Daoy (cell line): ENCODE measurements at places on chromosomes 11 and 22. TPM values are rescaled to one million over a fixed set of nuclear protein-coding genes. Genes with fewer than 3 reads are reported as not detected.

Gene CLMP
- 20.8 and 29.1 TPM in 2 replicates for total RNA-seq

Gene NCAM1
- total RNA-seq: 21.3 and 27.7 TPM in 2 replicates

Gene KCNE3
- total RNA-seq: 0.06 TPM in 2 replicates

Gene OPCML
- not detected in 2 replicates for total RNA-seq

Gene CRYBB3
- not detected in 2 replicates for total RNA-seq

Gene C1QTNF4
- total RNA-seq: not detected in 2 replicates

Gene ANKK1
- total RNA-seq: 0.06 TPM in 1 of 2 replicates, not detected in the other

GRCh38 chr11:12547953-12548650 lies 126.1 kb upstream of the TEAD1 start:
- no peak for DNase-seq

DNA sequence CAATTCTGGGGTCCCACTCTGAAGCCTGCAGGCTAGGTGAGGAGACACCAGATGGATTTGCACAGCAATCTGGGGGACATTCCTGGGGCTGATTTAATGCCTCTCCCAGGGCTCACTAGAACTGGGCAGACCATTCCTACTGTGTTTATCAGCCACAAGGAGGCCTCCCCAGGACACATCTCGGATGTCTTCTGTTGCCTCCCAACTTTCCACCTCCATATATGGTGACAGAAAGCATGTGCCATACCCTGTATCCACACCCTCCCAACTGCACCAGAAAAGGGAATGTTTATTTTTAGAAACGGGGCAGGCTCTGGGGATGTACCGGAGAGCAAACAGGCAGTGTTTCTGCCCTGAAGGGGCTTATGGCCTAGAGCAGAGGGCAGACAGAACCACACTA lies 181.8 kb downstream of the CSNK2A3 start:
- peak; percentile 28 for DNase-seq

- DNase-seq: no peak
Measured at GRCh38 chr11:34502949-34503348, 10.6 kb downstream of the ELF5 start.

- DNase-seq: no peak
Measured at GRCh38 chr22:21902296-21903087, 35.0 kb upstream of the MAPK1 start.

GRCh38 chr11:16015741-16016467 lies 340.4 kb downstream of the SOX6 start:
- no peak for DNase-seq

GRCh38 chr22:48167238-48167637 lies 1404.8 kb downstream of the TBC1D22A start:
- no peak for DNase-seq

GRCh38 chr11:1515082-1516060 lies 28.8 kb upstream of the MOB2 start:
- peak; percentile 79 for DNase-seq

DNA sequence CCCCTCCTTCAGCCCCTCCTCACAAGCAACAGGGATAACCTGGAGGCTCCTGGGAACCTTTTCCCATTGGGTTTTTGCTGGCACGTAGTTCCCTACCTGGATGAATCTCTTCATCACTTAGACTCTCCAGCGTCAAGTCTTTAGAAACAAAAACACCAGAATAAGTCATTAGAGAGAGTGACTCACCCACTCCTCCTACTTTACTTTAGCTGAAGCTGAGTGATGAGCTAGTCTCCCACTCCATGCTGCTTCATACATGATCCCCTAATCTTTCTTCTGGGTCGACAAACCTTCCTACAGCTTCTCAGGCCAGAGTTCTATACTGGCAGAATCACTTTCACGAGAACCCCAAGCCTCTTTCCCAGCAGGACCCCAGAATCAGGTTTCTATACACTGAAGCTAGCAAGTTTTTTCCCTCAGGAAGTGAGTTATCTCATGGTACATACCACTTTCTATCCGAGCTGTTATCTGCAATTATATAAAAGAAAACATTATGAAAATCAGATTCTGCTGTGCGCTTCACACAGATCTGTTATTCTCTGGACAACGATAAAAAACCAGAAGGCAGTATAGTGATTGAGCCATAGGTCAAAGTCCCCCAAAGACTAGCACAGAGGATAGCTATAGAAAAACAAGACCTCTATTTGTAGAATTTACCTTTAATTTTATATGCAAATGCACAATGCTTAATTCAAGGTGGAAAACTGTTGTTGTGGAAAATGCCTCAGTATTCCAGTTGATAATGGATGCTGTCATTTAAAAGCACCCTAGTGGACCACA lies 18.7 kb downstream of the DRICH1 start:
- DNase-seq: peak; percentile 32

DNA sequence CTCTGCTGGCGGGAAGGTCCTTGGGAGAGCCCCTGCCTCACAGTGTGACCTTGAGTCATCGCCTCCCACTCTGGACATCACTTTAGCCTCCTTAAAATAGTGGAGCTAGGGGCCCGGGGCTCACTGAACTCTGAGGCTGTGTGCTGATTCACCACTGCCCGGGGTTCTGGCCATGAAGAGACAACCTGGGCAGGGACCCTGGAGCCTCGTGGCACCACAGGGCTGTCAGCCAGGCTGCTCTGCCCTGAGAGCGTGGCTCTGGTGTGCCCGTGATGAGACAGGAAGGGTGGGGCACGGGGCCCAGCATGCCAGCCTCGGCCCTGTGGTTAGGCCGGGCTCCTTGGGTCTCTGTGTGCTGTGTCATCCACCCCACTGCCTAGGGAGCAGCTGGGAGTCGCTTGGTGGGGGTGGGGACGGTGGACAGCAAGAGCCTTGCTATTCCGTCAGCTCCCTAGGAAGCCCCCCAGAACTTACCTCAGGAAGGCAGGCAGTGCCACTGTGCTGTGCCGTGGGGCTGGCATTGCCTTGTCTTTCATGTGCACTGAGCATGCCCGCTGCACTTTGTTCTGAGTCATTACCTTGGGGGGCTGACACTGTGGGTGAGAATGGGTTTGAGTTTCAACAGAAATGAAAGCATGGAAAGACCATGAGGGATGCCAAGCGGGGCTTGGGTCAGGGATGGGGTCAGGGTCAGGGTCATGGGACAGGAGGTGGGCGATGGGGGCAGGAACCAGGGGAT lies 31.7 kb downstream of the TPCN2 start:
- DNase-seq: peak; percentile 87

GRCh38 chr11:44605068-44605708 lies 39.7 kb downstream of the CD82 start:
- no peak for DNase-seq

DNA sequence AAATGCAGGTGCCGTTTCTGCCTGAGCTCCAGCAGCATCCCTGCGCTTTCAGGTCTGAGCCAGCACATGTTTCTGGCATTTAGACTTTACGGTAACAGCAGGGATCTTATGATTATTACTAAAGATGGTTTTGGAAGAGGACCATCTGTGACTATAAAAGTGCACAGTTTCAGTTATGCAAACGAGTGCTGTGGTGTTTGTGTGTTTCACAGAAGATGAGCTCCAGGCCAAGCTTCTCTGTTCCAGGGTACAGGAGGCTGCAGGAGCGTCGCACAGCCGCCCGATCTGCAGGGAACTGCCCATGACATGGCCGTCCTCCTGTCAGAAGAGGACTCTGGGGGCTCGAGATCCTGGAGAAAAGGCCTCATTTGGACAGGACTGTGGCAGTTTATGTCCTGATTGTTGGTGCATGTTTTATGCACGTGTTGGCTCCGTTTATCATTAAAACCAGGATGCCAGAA lies 297.3 kb downstream of the TBC1D22A start:
- DNase-seq: no peak

GRCh38 chr11:27178859-27179258 lies 138.2 kb downstream of the BBOX1 start:
- no peak for DNase-seq

DNA sequence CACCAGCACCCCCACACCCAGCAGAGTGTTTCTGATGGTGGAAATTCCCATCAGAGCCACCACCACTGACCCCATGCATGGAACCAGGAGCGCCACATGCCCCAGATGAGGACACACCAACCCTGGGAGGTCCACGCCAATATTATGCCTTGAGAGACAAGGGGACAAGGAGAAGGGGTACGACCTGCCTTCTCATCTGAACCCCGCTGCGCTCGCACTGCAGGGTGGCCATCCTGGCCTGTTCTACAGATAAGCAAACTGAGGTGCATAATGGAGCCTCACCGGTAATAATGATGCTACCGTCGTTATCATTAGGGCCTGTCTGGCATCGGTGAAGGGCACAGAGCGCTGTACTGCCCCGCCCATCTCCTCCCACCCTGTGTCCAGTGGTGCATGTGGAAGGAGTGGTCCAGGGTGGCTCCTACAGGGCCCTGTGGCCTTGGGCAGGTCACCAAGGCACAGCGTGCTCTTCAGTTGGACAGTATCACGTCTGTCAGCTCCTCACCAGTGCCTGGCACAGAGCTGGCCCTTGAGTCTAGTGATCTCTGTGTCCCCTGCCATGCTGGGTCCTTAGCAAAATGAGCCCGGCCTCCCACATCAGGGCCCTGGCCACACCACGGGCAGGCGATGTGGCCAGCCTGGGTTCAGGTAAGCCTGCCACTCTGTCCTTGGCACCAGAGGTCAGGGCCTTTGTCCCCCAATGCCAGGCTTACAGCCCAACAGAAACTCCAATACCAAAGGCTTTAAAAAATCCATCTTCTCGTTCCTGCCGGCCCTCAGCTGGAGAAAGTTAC lies 92.2 kb downstream of the PHF21B start:
- DNase-seq: no peak

DNA sequence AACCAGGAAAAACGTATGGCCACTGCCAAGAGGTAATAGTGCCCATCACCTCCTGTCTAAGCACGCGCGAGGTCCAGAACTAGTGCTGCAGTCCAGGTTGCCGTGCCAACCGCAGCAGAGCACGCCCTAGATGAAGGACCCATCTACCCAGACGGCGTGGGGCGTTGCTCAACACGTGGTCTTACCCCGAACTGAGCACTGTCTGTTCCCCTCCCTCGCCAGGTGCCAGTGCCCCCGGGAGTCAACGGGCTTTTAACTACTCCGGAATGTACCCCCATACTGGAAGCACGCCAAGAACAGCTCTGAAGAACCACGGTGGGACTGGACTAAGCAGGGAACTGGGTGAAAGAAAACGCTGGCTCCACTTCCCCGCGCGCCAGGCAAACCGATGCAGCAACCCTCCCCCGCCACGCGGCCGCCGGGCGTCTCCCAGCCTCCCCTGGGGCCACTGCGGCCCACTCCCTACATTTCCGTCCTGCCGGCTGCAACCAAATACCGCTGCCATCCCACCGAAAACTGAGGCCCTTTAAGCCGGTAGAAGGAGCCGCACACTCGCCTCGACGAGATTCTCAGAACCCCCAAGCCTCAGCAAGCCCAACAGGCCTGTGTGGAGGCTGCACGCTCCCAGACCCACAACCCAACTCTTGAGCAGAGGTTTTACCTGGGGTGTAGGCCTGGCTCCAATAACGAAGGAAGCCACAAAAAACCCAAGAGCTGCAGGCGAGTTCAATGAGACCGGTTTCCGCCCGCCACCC lies at the start of gene HSPA8:
Gene HSPA8 (minus strand): TSS at position 734 of the 755 bp plus-strand sequence. CDS start 812 bp downstream, outside the sequence.
- peak; percentile 70 for DNase-seq

DNA sequence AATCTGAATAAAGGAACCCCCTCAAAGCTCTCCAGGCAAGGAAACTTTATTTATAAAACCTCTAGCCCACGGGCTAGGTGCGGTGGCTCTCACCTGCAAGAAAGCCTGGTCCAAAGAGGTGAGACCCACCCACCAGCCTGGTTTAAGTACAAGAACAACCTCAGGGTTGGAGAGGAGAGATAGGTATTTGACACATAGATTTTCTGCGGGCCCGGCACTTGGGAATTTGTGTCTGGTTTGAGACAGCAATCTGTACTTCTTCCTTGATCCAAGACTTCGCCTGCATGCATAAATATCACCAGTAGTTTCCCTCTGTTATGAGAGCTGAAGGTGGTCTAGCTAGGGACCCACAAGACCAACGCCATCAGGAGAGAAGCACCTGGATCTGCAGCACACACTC lies 73.2 kb upstream of the CAPRIN1 start:
- no peak for DNase-seq

DNA sequence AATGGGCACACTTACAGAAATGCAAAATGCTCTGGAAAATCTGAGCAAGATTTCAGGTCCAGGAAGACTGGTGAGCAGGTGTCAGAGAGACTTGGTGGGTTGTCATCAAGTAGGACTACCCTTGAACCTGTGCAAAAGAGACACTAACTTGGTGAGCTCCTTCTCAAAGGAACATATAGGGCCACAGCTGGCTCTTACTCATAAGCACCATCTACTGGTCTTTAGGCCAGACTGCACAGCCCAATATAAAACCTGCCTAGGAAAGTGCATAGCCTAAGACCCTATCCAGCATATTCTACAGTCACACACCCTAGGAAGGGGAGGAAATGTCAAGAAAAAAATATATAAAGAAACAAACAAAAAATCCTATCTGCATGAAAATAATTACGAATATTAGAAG lies 18.2 kb upstream of the OR10W1 start:
- DNase-seq: no peak

DNA sequence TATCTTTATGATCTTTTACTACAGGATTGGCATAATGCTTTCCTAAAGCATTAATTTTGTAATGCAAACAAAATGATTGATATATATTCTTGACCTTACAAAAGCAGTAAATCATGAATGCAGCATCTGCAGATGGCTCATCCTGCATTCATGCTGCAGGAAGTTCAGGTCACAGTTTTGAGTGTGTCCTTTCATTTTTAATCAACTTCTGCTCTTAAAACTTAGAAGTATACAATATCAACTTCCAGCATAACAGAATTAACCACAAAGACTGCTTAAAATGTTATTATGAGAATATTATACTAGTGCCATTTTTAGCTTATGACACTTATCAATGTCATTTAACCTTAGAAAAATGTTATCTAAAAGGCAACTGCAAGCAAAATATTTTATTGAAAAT lies 54.0 kb downstream of the SLC36A4 start:
- no peak for DNase-seq

- DNase-seq: no peak
Measured at GRCh38 chr22:41302811-41303210, 1.5 kb downstream of the ZC3H7B start.

DNA sequence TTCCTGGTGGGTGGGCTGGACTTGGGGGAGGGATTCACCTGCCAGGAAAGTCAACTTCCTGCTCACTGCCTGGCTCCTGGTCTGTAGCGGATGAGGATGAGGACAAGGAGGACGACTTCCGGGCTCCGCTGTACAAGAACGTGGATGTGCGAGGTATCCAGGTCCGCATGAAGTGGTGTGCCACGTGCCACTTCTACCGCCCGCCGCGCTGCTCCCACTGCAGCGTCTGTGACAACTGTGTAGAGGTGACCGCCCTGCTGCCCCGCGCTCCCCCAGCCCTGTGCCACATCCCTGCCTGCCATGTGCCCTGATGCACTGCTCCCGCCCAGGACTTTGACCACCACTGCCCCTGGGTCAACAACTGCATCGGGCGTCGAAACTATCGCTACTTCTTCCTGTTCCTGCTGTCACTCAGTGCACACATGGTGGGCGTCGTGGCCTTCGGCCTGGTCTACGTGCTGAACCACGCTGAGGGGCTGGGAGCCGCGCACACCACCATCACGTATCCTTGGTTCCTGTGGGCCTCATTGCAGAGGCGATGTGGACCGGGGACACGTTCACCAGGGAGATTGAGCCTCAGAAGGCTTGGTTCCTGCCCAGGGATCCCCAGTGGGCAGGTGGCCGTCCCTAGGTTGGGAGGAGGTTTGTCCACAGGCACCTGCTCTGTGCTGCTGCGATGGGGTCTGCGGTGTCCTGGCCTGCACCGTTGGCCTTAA lies 7.9 kb downstream of the ZDHHC8 start:
- DNase-seq: no peak

GRCh38 chr22:22397292-22397870 lies 111.2 kb downstream of the ZNF280B start:
- peak; percentile 36 for DNase-seq
